Lower leg skin (tissue), 4 donors: ENCODE measurements at places on chromosomes 13 and 19.

GRCh38 chr13:73851104-73851503 is 283.1 kb downstream of the KLF12 start:
- DNase-seq: no peak

DNA sequence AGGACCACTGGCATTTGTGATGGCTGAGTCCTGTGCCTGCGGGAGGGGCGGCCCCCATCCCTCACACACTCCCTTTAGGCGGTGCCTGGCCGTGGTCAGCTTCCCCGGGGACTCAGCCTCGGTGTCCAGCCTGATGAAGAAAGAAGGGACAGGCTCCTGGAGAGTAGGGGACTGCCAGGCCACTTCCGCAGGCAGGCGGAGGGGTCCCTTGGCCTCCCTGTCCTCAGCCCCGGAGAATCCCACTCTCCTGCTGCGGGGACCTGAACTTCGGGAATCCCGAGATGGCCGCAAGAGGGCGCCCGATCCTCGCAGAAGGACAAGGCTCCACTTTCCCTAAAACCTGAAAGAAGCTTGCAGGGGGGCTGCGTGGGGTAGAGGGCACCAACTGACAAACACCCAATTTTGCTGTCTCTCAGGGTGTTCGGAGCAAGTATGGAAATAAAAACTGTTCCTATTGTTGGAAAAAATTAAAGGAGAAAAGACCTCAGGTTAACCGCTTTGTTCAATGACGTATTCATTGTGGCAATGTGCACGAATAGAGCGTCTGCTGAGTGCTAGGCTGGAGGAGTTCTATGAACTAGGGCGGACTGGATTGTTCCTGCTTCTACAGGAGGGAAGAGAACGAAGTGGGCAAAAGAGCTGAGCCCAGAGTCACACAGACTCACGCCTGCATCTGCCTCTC is 297.3 kb downstream of the ZNF536 start:
- peak; percentile 39 for DNase-seq

GRCh38 chr13:79108914-79109643 is 297.0 kb downstream of the RBM26 start:
- DNase-seq: no peak

DNA sequence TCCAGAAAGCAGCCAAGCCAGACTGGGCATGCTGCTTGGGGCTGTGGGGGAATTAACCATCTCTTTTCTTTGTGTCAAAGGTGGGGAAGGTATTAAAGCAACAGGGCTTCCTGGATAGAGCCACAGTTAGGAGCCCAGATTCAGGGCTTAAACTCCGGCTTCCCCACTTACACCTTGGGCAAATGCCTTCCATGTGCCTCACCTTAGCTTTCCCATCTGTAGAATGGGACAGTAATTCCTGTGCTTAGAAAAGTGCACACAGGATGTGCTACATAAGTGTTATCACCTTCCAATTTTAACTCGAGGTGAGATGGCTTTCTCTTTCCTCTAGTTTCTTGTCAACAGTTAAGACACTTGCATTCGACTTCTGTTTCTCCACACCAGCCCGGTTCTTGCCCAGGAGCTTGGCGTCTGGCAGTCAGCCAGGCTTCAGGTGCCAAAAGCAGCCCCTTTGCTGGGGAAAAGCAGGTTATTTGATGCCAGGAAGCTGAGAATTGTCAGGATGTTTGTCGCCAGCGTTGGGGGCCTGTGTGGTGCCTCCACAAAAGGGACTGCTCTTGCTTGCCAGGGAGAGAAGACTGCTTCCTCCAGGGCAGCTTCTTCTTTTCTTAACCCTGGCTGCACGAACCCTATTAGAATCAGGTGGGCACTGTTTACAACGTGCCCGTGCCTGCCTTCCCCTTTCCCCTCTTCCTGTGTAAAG is 79.2 kb downstream of the SIPA1L3 start:
- DNase-seq: no peak

- no peak for DNase-seq
Observed at GRCh38 chr13:34506796-34507195, 435.3 kb upstream of the NBEA start.

DNA sequence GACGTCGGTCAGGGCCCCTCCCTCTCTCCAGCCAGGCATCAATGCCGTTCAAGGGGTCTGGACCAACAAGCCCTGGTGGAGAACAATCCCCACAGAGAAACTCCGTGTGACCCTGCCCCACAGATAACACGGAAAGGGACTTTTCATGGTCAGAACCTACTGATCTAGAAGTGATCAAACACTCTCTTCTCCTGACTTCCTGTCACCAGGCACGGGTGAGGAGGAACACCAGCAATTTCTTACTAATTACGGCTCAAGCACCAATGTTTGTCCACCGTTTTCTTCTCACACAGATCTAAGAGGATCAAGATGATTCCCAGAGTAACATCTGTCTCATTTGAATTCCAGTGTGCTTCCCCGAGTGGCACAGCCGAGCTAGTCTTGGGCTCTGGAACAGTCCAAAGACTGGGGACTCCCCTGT is 11.8 kb downstream of the RASA3 start:
- DNase-seq: no peak

DNA sequence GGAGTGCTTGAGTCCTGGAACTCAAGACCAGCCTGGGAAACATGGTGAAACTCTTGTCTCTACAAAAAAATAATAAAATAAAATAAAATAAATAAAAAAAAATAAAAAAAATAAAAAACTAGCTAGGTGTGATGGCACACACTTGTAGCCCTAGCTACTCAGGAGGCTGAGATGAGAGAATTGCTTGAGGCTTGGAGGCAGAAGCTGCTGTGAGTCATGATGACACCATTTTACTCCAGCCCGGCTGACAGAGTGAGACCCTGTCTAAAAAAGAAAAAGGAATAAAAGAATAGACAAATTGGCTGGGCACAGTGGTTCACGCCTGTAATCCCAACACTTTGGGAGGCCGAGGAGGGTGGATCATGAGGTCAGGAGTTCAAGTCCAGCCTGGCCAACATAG is 1168.9 kb downstream of the SLITRK5 start:
- no peak for DNase-seq

DNA sequence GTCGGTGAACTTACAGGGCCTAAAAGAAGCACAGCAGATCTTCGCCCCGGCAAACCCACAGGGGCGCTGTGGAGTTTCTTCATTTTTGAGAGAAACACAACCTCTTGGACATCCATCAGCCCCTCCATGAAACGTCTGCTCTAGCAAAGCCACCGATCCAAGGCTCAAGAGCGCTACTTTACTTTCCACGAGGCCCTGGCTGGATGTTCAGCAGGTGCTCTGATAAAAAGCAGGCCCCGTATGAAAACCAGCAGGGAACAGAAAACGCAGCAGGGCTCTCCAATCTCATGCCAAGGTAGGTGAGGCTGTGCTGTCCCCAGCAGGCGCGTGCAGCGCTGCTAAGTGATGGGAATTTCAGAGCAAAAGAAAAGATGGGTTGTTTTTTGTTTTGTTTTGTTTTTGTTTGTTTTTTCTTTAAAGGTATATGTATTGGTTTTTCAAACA is 86.7 kb downstream of the IRS2 start:
- DNase-seq: no peak

DNA sequence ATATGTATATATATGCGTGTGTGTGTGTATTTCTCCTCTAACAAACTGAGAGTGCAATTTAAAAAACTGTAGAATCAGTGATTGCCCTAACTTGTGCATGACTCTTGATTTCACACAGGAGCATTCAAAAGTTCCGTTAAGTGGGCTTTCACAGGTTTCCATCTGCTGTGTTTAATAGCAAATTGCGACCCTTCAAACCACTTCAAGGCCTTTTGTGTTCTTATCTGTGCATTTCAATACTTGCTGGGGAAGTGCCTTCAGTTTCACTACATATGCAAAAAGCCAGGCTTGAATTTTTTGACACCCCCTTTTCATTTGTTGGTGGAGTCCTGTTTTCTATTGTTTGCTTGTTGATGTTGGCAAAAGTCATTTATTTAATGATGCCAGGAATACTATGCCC is 158.0 kb downstream of the TM9SF2 start:
- DNase-seq: no peak

- DNase-seq: no peak
Observed at GRCh38 chr19:29851769-29852521, 40.2 kb downstream of the CCNE1 start.

DNA sequence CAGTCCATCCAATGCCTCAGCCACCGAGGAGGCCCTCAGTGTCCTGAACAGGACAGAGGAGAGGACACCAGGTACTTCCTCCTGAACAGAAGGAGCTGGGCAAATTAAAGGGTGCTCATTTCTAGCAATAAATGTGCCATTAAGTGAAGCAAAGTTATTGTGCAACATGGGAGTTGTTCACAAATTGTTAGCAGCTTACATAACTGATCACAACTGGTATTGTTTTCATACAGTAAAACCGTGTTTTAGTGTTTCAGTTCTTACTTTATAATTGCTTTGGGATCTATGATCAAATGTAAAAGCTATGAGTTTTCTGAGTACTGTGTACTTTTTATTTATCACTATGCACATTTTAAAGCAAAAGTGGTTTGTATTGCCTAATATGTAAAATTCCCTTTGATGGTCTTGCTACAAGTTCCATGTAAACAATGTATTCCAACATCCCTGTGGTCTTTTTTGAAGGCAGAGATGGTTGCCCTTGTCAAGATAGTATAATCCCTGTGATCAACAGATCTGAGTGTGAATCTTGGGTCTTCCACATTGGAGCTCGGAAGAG is 263.1 kb downstream of the FGF14 start:
- no peak for DNase-seq

DNA sequence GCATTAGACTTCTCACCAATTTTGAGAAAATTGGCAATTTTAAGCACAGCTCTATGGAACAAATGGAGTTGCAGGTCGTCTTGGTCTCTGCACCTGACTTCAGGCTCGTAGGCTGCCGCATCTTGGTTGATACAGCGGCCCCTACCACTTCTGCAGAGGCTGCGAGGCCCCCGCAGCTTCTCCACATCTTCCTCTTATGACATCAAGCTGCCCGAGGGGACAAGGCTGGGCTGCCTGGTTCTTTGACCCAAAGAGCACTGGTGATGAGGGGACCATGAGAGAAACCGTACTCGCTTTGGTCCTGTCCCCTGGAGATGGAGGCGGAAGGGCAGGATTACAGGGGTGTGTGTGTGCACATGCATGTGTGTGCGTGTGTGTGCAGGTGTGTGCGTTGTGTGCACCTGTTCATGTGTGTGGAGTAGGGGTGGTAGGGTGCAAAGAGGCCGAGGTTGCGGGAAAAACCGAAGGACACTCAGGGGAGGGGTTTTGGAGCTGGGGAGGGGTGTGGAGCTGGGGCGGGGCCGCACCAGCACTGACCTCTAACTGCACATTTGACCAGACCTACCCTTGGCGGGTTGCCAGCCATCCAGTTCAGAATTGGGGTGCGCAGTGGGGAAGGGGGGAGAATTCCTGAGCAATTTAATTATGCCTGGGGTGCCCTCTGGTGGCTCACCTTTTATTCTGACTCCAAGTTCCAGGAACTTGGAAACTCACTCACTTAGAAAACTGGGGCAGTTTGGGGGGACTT is 65.1 kb upstream of the ARHGEF7 start:
- DNase-seq: peak; percentile 80

DNA sequence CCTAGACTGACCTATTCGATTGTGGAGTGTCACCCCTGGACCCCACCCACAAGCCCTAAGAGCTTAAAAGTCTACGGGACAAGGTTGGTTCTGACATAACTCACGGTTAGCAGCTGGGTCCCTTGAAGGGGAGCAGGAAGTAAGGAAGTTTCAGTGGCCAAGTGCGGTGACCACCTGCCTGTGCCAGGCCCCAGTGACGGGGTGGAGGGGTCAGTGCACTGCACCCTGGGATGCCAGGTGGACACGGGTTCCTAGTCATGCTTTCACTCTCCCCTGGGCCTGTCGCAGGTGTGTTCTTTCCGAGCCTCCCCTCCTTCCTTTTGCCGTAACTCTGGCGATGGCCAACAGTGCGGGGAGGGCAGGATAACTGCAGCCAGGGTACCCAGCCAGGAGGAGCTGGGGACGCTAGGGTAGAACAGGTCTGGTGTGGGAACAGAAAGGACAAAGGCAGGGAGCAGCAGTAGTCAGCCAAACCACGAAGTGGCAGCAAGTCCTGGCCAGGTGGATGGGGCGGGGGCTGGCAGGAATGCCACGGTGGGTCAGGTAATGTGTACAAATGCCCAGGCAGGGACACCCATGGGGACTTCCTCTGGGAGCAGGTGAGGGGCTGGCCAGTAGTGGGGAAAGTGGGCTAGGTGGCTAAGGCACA is 58.3 kb downstream of the RGCC start:
- DNase-seq: peak; percentile 82

- DNase-seq: no peak
Observed at GRCh38 chr13:24328145-24328544, 18.8 kb downstream of the C1QTNF9 start.

DNA sequence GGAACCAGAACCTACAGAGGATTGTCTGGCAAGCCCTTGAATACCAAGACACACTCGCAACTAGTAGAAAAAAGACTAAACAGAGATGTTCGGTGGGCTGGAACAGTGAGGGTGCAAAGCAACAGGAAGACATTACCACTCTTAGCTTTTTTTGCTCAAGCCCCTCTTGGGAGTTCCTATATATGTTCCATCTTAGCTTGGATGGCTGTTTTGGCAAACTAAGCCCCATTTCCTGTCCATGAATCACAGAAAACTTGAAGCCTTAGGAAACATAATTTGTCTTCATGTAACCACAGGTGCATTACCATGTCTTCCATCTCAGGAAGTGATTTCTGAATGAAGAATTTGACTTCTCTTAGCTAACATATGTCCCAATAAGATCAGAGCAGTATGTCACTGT is 446.3 kb downstream of the OLFM4 start:
- DNase-seq: no peak

DNA sequence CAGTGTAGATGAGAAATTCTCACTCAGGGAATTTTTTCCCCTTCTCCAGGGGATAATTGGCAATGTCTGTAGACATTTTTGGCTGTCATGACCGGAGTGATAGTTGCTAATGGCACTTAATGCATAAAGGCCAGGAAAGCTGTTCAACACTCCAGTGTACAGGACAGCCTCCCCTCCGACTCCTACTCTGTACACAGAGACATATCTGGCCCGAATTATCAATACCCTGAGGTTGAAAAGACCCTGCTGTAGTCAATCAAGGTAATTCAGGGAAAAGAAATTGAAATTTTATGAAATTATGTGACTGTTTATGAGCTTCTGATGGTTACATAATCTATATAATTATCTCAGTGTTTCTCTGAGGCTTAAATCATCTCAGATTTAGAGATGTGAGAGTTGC is 720.7 kb downstream of the OLFM4 start:
- DNase-seq: no peak

DNA sequence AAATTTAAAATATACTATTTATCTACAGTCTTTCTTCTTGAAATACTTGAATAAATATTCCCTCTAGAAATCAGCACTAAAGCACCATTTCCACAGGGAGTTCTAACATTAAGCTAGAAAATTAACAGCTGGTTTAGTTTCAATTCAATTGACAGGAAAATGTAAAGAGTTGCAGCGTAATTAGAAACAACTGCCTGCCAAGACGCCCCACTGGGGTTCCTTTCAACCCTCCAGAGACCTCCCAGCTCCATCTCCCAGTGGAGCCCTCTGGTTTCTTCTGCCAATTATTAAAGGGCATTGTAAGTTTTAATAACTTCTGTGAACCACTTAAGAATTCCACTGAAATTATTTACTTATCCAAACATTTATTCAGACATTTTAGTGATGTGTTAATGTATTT is 4.2 kb downstream of the GJA3 start:
- no peak for DNase-seq

GRCh38 chr13:34738254-34738992 is 203.6 kb upstream of the NBEA start:
- no peak for DNase-seq

- DNase-seq: no peak
Observed at GRCh38 chr13:95007322-95007721, 293.9 kb downstream of the ABCC4 start.
